Activated CD8-positive, alpha-beta memory T cell treated with anti-CD3 and anti-CD28 coated beads, Interleukin-2, amount 50 U/mL, for 4 hours (primary cell): ENCODE measurements at places on chromosomes 12 and 14.

GRCh38 chr12:27331291-27331926 is 1.2 kb upstream of the BMAL2 start:
- no peak for DNase-seq

- DNase-seq = no peak
These were observed 17.9 kb downstream of the TOGARAM1 start for GRCh38 chr14:44979740-44980356.

DNA sequence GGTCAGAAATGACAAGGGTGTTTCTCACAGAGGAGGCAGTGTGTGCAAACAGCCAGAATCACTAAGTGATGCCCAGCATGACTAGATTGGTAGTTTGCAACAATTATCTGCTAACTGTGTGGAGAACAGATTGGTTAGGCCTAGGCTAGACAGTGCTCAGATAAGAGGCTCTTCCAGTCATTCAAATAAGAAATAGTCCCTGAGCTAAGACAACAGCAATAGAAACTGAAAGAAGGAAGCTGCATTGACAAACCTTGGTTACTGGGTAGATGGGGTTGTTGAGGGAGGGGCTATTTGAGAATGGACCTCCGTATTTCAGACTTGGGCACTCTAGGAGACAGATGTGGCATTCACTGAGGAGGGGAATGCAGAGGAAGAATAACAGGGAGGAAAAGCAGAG is 255.0 kb upstream of the NPAS3 start:
- no peak for DNase-seq

DNA sequence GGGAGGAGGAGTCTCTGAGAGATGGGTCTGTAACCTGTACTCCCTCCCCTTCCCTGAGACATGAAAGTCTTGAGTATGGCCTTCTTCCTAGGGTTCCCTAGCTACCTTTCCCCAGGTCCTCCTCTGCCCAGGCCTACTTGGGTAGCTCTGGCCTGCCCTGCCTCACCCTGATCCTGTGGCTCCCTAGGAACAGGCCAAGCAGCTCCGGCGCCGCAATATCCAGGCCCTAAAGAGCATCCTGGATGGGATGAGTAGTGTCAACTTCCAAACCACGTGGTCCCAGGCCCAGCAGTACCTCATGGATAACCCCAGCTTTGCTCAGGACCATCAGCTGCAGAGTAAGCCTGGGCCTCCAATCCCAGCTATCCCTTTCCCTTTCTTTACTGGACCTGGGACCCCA is 12.3 kb downstream of the PRPF40B start:
- no peak for DNase-seq
